ENCODE measurements at places on chromosomes 12 and 14. TPM values are rescaled to one million over a fixed set of nuclear protein-coding genes. Genes with fewer than 3 reads are reported as not detected.

RND1 gene
- 4.0 TPM for total RNA-seq

GLI1 gene
- total RNA-seq: not detected

GRCh38 chr14:39102265-39102968 lies 618 bp downstream of the SEC23A start:
- no peaks in the 10 kb centered on the region for H3K36me3 ChIP-seq
- H3K27me3 ChIP-seq: no peaks in the 10 kb centered on the region
- H3K4me1 ChIP-seq: peaks cover 12% of the 10 kb centered on the region
- DNase-seq: no peak
- peak overlapping the region; percentile 69 for H3K4me3 ChIP-seq

PLA2G1B gene
- not detected for total RNA-seq

DNA sequence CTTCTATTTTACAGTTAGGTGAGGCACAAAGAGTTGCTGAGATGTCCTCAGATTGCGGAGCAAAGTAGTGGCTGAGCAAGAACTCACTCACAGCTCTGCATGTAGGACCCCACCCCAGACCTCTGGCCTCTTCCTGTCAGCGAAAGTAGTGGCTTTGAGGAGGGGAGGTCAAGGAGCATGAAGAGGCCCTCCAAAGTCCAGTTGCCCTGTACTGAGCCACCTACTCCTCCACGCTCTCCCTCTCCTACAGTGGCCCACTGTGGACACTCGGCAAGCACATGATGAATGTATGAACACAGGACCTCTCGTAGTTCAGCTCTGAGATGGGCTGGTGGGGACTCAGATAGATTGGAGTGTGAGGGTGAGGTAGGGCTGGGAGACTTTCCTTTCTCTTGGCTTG lies 5.3 kb upstream of the PLEKHH1 start:
- peaks cover 17% of the 10 kb centered on the region for H3K27me3 ChIP-seq
- H3K36me3 ChIP-seq: no peaks in the 10 kb centered on the region
- no peaks in the 10 kb centered on the region for H3K4me1 ChIP-seq
- H3K27ac ChIP-seq: no peak overlapping the region

- H3K27me3 ChIP-seq: no peaks in the 10 kb centered on the region
- H3K36me3 ChIP-seq: peaks cover 5% of the 10 kb centered on the region
- peaks cover 53% of the 10 kb centered on the region for H3K4me1 ChIP-seq
Measured at GRCh38 chr14:23639891-23640523, 3.8 kb downstream of the DHRS2 start.

DNA sequence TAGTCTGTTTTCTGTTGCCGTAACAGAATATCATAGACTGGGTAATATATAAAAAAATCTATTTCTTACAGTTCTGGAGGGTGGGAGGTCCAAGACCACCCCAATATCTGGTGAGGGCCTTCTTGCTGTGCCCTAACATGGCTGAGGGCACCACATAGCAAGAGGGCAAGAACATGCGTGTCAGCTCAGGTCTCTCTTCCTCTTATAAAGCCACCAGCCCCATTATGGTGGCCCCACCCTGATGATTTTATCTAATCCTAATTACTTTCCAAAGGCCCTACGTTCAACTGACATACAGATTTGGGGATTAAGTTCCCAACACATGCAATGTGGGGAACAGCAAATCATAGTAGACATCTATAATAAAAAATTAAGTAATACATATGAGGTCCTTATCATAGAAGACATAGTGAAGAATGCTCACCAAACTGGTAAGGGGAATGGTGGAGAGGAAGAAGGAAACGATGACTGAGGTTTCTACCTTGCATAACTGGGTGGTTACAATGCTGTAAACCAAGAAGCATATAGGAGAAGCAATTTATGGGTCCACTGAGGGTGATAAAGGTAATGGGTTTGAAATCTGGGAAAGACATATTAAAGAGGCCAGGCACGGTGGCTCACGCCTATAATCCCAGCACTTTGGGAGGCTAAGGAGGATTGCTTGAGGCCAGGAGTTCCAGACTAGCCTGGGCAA lies 27.0 kb downstream of the BTBD7 start:
- H3K36me3 ChIP-seq: no peaks in the 10 kb centered on the region
- no peaks in the 10 kb centered on the region for H3K27me3 ChIP-seq
- no peak overlapping the region for H3K4me3 ChIP-seq
- H3K4me1 ChIP-seq: 0 out of 2 replicates have a peak, but pooled peaks cover 9% of the 10 kb centered on the region
- no peak overlapping the region for H3K27ac ChIP-seq

GRCh38 chr14:89484051-89484844 lies 67.2 kb upstream of the FOXN3 start:
- H3K27ac ChIP-seq: no peak overlapping the region
- peaks cover 10% of the 10 kb centered on the region for H3K27me3 ChIP-seq
- H3K4me1 ChIP-seq: no peaks in the 10 kb centered on the region
- no peak overlapping the region for H3K4me3 ChIP-seq
- H3K36me3 ChIP-seq: no peaks in the 10 kb centered on the region
- DNase-seq: no peak

CACNB3 gene
- 35.4 TPM for total RNA-seq

IFNG-AS1 gene
- total RNA-seq: not detected

RASAL1 gene
- 14.9 TPM for total RNA-seq

DNA sequence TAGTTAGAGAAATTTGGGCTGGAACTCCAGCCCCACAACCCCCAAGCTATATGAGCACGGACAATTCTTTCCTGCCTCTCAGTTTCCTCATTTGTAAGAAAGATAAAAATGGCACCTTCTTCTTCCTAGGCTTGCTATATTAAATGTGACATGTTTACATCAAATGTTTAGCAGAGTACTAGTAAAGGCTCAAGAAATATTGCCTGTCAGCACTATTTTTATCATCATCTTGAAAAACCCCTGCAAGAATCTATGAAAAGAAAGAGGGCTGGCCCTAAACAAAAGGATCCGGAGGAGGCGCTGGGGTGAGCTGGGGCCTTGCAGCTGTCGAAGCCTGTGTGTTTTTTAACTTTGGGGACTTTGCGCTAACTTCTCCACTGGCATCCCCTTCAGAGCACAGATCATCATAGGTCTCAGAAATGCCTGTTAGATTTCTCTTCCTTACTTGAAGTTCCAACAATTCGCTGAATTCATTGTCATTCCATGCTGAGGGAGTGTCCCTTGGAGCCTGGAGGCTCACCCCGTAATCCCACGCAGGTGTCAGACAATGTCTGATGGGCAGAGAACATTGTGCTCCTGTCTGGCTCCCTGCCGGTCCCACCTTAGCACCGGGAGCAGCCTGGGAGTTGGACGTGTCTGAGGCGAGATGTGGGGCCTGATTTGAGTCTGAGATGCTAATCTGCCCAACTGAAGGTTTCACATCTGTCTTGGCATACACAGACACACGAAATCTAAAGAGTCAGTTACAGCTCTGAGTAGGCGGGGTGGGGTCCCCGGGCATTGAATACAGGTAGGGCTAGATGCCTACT lies 206.8 kb downstream of the NUAK1 start:
- peaks cover 54% of the 10 kb centered on the region for H3K4me1 ChIP-seq
- no peaks in the 10 kb centered on the region for H3K36me3 ChIP-seq
- no peak overlapping the region for H3K4me3 ChIP-seq
- H3K27me3 ChIP-seq: no peaks in the 10 kb centered on the region
- DNase-seq: no peak

B3GNT4 gene
- 2.8 TPM for total RNA-seq

CIROP gene
- not detected for total RNA-seq

DNA sequence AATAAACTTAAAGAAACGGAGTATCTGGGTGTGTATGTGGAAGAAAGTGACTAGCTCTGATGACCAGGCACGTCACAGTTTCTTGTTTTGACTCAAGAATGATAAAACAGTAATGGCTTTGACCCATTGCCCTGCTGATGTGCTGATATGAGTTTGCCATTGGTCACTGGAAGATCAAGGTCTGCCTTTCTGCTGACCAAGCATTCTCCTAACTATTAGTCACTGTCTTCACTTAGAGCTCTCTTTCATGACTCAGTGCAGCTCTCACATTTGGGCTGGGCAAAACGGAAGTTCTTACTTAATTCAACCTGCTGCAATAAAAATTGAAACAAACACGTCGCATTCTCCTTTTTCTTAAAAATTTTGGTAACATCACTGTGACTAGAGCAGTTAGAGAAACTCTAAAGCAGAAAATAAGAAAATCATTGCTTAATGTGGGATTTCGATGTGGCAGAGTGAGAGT lies 366.7 kb downstream of the BTG1 start:
- peaks cover 30% of the 10 kb centered on the region for H3K4me1 ChIP-seq
- peak overlapping the region; percentile 22 for H3K4me3 ChIP-seq
- peak; percentile 61 for DNase-seq
- H3K27ac ChIP-seq: peak overlapping the region; percentile 98
- H3K27me3 ChIP-seq: no peaks in the 10 kb centered on the region

OR6C1 gene
- total RNA-seq: not detected

SOAT2 gene
- 0.79 TPM for total RNA-seq

- no peaks in the 10 kb centered on the region for H3K36me3 ChIP-seq
- H3K27me3 ChIP-seq: peaks cover 17% of the 10 kb centered on the region
- no peak overlapping the region for H3K4me3 ChIP-seq
Measured at GRCh38 chr14:78764240-78764639, 594.1 kb downstream of the NRXN3 start.

- no peaks in the 10 kb centered on the region for H3K36me3 ChIP-seq
- H3K4me1 ChIP-seq: no peaks in the 10 kb centered on the region
Measured at GRCh38 chr12:103462675-103463074, 33.1 kb downstream of the C12orf42 start.
